Vagina (tissue), 2 donors: ENCODE measurements at places on chromosomes 11 and 22.

DNA sequence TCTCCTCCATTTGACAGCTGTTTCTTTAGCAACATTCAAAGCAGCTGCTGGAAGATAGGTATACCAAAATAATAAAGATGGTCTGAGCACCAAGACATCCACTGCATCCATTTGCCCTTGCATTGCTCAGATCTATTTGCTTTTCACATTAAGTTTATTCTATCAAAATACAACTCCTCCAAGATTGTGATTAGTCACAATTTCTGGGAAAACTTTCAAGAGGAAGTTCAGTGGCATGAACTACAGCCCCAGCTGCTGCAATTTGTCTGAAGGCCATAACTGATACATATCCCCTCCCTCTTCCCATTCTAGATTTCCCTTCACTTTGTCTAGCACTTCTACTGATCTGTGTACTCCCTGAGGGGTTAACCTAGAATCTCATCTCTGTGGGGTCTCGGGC, 117.5 kb upstream of the CEP126 start:
- DNase-seq, result no peak

- DNase-seq, result no peak
Observed at GRCh38 chr11:9750551-9750950, 86.7 kb downstream of the SWAP70 start.

DNA sequence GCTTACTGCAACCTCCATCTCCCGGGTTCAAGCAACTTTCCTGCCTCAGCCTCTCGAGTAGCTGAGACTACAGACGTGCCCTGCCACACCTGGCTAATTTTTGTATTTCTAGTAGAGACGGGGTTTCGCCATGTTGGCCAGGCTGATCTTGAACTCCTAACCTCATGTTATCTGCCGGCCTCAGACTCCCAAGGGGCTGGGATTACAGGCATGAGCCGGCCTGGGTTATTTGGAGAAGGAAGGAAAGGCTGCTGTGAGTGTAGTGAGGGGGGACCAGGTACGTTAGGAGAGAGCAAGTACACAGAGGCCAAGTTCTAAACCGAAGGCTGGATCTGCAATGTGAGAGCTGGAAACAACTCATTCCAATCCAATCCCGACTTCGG, 453 bp downstream of the BATF2 start:
- DNase-seq, result no peak

GRCh38 chr11:22901603-22902002, 41.3 kb upstream of the CCDC179 start:
- DNase-seq, result no peak

DNA sequence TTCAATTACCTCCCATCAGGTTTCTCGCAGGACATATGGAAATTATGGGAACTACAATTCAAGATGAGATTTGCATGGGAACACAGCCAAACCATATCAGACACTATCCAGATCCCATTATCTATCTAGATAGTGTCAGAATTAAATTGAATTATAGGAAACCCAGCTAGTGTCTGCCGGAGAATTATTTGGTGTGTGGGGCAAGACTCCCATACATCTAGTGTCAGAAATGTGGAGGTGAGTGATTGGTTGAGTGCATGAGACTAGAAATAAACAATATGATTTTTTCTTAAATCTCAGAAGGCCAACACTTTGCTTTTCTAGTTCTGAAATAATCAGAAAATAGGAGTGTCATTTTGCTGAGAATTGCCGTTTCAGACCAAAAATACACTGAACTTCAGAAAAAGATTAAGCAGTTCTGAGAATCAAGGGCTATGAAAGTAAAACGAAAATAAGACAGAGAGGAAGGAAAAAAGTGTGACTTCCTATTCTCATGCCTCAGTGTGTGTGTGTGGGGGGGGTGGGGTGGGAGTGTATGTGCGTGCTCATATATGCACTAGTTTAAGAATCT, 21.3 kb downstream of the CASP12 start:
- no peak for DNase-seq

DNA sequence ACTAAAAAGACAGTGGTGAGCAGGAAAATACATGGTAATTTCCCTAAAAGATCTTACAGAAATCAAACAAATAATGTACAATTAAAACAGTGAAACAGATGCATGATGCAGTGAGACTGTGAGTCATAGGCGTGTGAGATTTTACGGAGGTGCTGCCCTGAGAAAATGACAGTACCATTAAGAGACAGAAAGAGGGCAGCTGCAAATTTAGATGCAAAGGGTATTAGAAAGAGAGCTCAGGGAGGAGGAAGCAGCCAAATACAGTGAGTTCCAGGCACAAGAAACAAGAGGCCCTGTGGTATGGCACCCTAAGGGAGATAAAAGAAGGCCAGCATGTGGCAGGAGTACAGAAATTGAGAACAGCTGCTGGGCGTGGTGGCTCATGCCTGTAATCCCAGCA, 88.5 kb upstream of the FIBIN start:
- DNase-seq, result no peak

GRCh38 chr22:46138058-46138797, 12.1 kb upstream of the PPARA start:
- no peak for DNase-seq

DNA sequence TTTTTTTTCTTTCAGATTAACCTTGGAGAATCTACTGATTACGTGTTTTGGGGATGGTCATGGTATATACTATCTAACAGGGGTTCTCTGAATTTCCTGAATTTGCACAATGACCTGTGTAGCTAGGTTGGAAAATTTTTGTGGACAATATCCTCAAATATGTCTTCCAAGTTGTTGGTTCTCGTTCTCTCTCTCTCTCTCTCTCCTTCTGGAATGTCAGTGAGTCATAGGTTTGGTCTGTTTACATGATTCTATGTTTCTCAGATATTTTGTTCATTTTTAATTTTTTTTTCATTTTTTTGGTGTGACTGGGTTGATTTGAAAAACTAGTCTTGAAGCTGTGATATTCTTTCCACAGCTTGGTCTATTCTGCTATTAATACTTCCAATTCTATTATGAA, 604.0 kb upstream of the ANO3 start:
- no peak for DNase-seq

- no peak for DNase-seq
Observed at GRCh38 chr11:102423936-102424335, 28.6 kb downstream of the TMEM123 start.

DNA sequence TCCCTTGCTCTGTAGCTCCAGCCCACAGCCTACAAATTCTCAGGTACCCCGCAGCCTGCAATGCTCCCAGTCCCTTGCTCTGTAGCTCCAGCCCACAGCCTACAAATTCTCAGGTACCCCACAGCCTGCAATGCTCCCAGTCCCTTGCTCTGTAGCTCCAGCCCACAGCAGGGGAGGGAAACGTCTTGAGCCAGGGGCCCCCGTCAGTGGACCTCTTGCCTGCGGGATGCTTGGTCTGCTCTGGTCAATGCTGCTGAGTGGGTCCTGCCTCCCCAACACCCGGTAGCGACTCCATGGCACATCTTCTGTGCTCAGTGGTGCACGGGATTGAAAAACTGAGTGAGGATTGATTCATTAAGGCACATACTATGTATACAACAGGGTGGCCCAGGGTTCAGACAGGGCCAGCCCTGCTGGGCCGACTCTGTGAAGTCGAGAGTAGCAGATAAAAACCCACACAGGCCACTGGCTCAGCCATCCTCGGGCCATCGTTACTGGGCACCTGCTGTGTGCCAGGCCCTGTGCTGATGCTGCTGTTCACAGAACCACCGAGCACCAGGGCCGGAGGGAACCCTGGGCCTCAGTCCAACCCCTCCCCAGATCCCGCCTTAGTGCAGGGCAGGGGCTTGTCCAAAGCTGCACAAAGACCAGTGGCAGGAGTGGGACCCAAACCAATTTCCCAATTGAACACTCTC, 69.7 kb downstream of the MYO7A start:
- no peak for DNase-seq

- DNase-seq, result no peak
Observed at GRCh38 chr11:106086135-106086534, 8.7 kb downstream of the AASDHPPT start.

GRCh38 chr22:27461470-27461869, 340.1 kb downstream of the MN1 start:
- no peak for DNase-seq

DNA sequence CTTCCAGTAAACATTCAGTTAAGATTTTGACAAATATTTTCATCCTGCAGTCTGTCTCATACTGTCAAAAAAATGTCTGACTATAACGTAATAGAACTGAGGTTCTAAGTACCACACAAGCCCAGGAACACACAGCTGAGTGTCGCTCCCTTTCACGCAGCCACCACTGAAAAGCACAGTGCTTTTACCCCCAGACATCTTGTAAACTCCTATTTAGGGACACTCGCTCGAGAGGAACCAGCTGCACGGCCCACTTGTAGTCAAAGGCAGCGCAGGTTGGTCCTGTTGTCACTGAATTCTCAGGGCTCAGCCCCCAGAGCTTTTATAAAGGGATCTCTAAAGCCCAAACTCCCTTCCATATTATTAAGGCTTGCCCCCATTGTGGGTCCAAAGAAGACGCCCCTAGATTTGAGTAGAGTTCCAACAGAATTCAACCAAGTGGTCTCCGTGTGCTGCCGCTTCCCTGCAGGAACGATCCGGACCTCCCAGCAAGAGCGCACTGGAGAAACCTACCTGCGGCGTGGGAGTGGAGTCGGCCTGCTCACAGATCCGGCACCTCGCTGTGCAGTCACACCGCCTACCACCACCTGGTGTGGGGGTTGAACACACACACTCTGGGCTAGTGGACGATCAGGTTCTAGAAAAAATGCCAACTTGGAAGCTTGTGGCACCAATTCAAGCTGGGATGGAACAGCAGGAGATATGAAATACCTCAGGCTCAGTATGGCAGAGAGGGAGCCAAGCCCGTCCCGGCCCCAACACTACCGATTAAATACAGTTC, 23.4 kb downstream of the ASPHD2 start:
- DNase-seq, result no peak

- no peak for DNase-seq
Observed at GRCh38 chr11:21307874-21308273, 638.5 kb downstream of the NELL1 start.

GRCh38 chr11:105152021-105152512, 12.5 kb upstream of the CARD18 start:
- no peak for DNase-seq

GRCh38 chr11:128262463-128263345, 324.7 kb downstream of the ETS1 start:
- no peak for DNase-seq

- DNase-seq, result no peak
Observed at GRCh38 chr22:43222262-43222661, 35.3 kb upstream of the TTLL12 start.

- DNase-seq, result no peak
Observed at GRCh38 chr22:45578524-45579147, 76.0 kb downstream of the FBLN1 start.

DNA sequence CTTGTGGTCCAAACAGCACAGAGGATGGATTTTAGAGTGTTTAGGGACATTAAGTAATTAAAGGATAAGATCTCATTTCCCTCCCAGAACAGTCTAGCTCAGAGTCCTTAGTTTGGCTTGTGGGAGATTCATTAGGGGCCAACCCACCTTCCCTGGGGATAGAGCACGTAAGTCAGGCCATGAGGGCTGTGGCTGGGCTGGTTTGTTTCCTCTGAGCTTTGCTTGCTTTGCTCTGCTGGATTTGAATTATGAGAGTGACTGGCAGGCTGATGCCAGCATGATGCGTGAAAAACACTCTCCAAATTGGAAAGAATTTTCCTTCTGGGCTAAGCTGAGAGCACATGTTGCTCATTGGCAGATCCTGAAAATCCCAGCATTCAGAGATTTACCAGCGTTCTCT, 84.7 kb upstream of the HEPHL1 start:
- DNase-seq, result no peak

- DNase-seq, result no peak
Observed at GRCh38 chr11:327581-327923, 6.9 kb upstream of the IFITM3 start.

GRCh38 chr22:31185056-31185455, 25.1 kb downstream of the RNF185 start:
- no peak for DNase-seq

GRCh38 chr11:115965767-115966504, 461.7 kb upstream of the CADM1 start:
- no peak for DNase-seq

GRCh38 chr11:92886243-92886905, 83.1 kb upstream of the MTNR1B start:
- no peak for DNase-seq

GRCh38 chr22:37183432-37184379, 4.3 kb downstream of the C1QTNF6 start:
- no peak for DNase-seq

DNA sequence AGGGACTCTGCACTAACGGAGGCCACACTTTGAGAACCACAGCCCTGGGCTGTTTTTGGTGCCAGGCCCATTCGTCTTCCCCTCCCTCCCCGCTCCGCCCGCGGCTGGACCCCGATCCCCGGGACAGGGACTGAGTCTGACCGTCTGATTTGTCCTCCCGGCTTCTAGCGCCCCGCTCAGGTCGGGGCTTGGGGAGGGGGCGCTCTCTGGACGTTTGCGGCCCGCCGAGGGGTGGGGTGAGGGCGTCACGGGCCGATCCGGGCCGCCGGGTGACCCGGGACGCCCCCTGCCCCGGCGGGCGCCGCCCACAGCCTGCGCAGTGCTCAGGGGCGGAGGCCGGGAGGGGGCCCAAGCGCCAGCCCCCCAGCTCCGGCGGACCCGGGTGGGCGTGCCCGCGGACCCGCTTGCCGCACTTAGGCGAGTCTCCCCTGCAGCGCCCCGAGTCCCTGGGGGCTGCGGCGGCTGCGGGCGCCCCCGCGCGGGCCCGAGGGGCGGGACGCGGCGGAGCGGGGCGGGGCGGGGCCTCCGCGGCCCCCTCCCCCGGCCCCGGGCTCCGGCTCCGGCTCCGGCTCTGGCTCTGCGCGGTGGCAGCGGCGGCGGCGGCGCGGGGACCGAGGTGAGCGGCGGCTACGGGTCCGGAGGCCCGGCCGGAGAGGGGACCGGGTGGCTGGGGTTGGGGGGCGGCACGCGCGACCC, 33.7 kb upstream of the PRR5 start:
- no peak for DNase-seq

GRCh38 chr11:68934321-68934645, 30.6 kb downstream of the IGHMBP2 start:
- DNase-seq, result no peak

DNA sequence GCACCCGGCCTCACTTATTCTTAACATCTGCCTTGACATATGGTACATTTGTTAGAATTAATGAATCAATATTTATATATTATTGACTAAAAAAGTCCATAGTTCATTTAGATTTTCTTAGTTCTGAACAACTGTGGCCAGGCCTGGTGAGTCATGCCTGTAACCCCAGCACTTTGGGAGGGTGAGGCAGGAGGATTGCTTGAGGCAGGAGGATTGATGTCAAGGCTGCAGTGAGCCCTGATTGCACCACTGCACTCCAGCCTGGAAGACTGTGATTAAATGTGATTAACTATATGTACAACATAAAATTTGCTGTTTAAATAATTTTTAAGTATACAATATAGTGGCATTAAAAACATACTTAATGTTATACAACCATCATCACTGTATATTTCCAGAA, 5.6 kb downstream of the UVRAG start:
- no peak for DNase-seq

- no peak for DNase-seq
Observed at GRCh38 chr11:76251576-76251975, 45.3 kb upstream of the WNT11 start.
